ELF-1 (cell line): ENCODE measurements at places on chromosomes 1 and 21.
A peak's percentile ranks its signal among the peaks of the same experiment; 100 is the strongest.

GRCh38 chr1:18645747-18646090, 15.1 kb downstream of the PAX7 start:
- DNase-seq = peak; percentile 68

GRCh38 chr1:220841293-220841692, 38.0 kb upstream of the HLX start:
- no peak for DNase-seq

DNA sequence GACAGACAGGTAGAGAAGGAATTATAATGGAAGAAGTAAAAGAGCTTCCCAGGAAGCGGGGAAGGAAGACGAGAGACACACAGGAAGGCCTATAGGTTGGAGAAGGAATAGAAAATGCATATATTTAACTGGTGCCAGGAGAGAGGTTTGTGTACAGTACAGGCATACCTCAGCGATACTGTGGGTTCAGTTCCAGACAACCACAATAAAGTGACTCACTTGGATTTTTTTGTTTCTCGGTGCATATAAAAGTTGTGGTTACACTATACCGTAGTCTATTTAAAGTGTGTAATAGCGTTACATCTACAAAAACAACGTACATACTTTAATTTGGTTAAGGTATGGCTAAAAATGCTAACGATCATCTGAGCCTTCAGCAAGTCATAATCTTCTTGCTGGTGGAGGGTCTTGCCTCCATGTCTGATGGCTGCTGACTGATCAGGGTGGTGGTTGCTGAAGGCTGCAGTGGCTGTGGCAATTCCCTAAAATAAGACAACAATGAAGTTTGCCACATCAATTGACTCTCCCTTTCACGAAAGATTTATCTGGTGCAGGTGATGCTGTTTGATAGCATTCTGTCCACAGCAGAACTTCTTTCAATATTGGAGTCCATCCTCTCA, 16.0 kb downstream of the YARS1 start:
- DNase-seq = no peak

DNA sequence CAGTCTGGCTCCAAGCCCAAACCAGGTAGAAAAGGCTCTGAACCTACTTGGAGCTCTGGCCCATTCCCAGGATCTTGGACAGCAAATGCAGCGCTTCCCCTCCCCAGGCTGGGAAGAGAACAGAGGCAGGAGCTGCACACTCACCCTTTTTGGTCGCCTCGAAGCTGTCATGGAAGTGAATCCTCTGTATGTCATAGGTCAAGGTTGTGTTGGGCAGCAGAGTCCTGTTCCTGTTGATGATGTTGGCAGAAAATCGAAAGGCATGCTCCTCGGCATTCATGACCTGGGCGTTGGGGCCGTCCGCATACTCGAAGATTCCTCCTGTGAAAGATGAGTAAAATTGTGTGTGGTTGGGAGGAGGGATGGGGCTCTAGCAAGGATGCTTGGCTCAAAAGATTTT, 143.5 kb downstream of the GRIK3 start:
- no peak for DNase-seq

GRCh38 chr1:212595787-212596714, 12.5 kb upstream of the ATF3 start:
- DNase-seq = no peak

DNA sequence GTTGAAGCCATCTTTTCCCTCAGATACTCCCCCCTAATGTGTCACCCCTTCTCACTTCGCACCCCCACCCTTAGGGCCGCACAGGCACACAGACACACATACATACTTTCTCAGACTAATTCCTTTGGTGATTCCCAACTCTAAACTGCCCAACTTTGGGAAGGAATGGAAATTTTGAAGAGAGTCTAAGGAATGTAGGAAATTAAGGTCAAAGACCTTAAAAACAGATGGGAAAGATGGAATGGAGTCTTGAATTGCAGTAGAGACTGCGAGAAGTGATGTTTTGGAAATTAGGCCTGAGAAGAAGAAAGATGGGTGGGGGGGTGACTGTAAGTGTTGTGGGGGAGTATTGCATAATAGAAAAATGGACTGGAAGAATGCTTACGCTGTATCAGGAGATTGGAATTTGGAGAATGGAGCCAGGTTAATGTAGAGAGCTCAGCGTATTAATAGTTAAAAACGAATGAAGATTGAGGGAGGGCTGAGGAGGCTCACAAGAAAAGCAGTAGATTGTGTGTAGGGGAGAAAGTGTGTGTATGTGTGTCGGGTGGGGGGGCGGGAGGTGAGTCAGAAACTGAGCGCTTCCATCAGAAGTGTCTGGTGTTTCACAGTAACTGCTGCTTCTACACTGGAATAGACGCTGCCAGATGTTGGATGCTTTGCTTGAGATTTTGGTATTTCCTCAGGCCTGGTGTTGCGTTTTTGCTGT, 1.7 kb downstream of the PIP5K1A start:
- DNase-seq = no peak

- DNase-seq = no peak
Observed at GRCh38 chr1:66207484-66207883, 326.5 kb upstream of the SGIP1 start.

DNA sequence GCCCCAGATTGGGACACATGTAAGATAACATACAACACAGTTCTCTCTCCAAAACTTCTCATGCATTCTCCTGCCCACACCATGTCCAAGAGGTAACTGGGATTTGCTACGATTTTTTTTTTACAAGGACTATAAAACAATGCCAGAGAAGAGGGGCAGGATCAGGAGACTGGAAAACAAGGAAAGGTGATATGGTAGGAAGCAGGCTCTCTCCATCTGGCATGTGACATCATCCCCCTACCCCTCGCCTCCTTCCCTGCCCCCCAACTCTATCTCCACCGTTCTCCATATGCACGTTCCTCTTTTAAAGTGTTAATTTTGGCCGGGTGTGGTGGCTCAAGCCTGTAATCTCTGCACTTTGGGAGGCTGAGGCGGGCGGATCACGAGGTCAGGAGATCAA, 20.7 kb downstream of the OLIG2 start:
- DNase-seq = no peak

GRCh38 chr21:21712748-21713520, 714.7 kb downstream of the NCAM2 start:
- no peak for DNase-seq

DNA sequence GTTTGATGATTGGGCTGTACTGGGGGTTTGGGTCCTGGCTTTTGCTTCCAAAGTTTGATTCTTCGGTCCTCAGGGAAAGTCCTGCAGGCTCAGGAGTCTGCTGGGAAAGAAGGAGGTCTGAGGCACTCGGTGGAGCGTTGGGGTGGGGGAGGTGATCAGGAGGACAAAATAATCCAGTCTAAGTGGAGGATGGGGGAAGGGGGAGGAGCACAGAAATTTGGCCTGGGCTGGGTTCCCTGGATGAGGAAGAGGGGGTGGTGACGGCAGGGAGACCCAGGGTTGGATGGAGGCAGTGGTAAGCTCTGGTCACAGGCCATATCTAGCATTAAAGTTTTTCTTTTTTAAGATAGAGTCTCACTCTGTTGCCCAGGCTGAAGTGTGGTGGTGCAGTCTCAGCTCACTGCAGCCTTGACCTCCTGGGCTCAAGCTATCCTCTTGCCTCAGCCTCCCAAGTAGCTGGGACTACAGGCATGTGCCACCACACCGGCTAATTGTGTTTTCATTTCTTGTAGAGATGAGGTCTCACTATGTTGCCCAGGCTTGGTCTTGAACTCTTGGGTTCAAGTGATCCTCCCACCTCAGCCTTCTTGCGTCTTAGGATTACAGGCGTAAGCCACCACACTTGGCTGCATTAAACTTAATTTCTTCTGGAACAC, 6.8 kb downstream of the SH2D2A start:
- no peak for DNase-seq

DNA sequence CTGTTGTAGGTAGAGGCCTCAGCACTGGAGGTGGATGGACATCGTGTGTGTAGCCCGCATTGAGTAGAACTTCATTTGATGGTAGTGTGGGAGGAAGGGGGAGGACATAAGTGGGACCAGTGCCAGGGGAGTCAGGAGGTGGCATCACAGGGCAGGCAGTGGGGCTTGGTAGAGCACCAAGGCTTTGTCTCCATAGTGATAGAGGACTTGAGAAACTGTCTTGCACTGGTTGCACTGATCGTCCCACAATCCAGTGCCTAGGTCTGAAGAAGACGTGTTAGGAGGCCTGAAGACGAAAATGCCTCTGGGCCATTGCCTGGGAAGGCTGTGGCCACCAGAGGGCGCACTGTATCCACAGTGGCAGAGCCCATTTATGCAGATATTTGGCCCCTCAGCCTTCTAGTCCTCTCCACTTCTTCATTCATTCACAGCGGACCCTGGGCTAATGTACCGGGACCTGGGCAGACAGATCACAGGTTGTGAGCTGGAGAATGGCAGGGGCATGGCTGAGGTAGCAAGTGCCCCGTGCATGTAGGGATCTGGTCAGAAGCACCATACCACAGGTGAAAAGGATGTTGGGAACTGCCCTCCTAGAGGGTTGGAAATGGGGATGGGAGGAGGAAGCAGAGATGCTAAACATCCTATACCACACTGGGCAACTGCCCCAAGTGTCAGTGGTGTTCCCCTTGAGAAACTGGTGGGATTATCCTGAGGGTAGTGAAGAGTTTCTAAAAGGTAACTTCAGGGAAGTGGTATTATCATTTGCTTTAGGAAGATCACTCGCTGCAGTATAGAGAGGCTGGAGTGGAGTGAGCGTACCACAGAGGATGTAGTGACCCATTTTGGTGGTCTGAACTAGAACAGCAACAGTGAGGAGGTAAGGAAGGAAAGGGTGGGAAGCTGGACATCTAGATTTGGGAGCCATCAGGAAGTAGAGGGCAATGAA, 95.3 kb downstream of the PIK3R3 start:
- DNase-seq = peak; percentile 95

GRCh38 chr1:247172996-247173395, 1.2 kb upstream of the ZNF124 start:
- no peak for DNase-seq

- DNase-seq = no peak
Observed at GRCh38 chr1:193221651-193222050, 35.2 kb upstream of the B3GALT2 start.

DNA sequence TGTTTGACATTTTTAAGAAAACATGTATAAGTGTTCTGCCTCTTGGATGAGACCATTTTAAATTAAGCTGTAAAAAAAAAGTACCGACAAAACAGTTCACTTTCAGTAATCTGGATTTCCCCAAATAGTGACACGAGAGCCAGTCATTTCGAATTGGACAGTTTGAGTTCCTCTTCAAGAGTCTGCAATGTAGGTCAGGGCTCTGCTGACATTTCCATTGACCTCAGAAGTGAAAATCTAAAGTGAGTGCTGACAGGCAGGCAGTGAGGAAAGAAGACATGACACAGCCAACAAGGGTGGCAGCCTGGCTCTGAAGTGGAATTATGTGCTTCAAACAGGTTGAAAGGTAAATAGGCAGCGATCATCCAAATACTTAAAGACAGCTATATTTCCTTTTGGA, at the start of gene IL23R:
TSS of gene IL23R (plus strand) at position 259 of the 400 bp plus-strand sequence. CDS start 1,667 bp downstream, outside the sequence.
- DNase-seq = no peak

DNA sequence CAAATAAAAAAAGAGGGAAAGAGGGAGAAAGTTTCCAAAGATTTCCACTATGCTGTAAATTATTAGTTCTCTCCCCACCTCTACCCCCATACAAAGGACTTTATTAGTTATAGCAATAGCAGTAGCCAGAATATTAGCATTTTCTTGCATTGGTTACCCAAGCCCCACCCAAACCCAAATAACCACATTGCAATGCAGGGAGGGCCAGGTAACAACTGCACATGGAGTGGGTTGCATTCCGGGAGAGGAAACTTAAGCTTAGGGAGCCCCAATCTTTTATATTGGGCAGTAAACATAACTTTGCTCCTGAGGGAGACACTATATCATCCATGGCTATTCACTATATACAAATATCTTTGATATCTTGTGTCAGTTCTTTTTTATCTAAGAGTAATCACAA, 6.0 kb downstream of the ADIPOR1 start:
- no peak for DNase-seq

GRCh38 chr1:205061665-205062069, 18.7 kb downstream of the CNTN2 start:
- peak; percentile 91 for DNase-seq

GRCh38 chr1:229031061-229031460, 239.8 kb upstream of the RAB4A start:
- DNase-seq = no peak

GRCh38 chr1:21572221-21572620, 63.0 kb downstream of the ALPL start:
- DNase-seq = no peak

DNA sequence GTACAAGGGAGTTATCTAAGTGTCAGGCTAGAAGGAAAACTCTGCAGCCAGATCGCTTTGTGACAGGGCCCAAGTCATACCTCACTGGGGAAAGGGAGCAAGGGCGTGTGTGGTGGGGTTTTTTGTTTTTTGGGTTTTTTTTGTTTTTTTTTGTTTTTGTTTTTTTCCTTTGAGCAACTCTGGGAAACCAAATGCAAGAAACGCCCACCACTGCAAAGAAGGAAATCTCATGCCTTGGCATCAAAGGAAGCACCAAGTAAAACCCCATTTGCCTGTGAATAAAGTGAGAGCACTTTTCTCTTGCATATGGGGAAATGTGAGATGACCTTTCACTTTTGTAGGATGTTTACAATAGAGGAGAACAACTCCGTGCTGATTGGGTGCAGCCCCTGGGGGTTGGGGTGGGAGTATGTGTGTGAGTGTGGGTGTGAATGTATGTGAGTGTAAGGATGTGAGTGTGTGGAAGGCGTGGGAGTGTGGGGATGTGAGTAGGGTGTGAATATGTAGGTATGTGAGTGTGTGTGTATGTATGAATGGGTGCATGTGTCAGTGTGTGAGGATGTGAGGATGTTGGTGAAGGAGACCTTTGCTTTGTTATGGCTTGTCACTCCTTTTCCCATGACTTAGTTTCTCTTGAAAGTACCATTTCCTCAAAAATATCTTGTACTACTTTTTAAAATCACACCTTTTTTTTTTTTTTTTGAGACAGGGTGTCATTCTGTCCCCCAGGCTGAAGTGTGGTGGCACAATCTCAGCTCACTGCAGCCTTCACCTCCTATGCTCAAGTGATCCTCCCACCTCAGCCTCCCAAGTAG, 34.6 kb downstream of the IL12RB2 start:
- peak; percentile 47 for DNase-seq

DNA sequence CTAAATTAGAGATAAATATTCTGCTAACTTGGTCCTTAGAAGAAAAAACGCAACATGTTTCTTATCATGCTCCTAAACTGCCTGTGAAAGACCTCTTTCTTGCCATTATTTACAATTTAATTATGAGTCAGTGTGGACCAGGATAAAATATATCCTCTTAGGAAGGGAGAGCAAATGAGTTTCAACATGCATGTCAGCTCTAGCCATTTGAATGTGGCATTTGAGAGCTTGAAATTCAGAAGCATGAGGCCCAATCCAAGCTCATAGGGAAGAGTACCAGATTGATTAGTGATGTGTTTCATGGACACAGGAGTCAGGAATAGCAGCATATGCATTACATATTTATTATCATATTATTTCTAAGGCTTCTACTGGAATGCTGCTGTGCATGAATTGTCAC, 39.3 kb downstream of the TBX15 start:
- no peak for DNase-seq

DNA sequence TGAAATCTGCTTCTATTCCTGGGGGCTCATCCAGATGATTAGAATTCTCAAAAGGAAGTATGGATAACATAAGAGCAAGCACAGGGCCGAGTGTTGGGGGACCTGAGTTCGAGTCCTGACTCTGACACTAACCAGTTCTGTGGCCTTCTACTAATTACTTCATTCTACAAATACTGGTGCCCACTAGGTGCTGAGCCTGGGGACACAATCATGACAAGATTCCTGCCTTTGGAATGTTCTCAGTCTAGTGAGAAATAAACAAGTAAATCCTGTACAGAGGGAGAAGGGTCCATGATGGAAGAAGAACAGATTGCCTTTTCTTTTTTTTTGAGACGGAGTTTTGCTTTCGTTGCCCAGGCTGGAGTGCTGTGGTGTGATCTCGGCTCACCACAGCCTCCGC, 2.2 kb upstream of the NUAK2 start:
- no peak for DNase-seq

GRCh38 chr1:212491454-212491853, 58.7 kb downstream of the NENF start:
- DNase-seq = no peak
